ENCODE measurements at places on chromosomes 12 and 14. TPM values are rescaled to one million over a fixed set of nuclear protein-coding genes. Genes with fewer than 3 reads are reported as not detected.

Gene RND1
- 4.2 TPM for total RNA-seq

Gene TMTC2
- 4.5 TPM for total RNA-seq

Gene COX8C
- not detected for total RNA-seq

Gene SLC16A7
- 18.3 TPM for total RNA-seq

Gene NOC4L
- 38.0 TPM for total RNA-seq

Gene ADAMTS20
- not detected for total RNA-seq

Gene PDE3A
- total RNA-seq: not detected

Gene CCDC91
- 18.3 TPM for total RNA-seq

Gene RERG
- not detected for total RNA-seq

Gene PLBD1
- total RNA-seq: not detected

DNA sequence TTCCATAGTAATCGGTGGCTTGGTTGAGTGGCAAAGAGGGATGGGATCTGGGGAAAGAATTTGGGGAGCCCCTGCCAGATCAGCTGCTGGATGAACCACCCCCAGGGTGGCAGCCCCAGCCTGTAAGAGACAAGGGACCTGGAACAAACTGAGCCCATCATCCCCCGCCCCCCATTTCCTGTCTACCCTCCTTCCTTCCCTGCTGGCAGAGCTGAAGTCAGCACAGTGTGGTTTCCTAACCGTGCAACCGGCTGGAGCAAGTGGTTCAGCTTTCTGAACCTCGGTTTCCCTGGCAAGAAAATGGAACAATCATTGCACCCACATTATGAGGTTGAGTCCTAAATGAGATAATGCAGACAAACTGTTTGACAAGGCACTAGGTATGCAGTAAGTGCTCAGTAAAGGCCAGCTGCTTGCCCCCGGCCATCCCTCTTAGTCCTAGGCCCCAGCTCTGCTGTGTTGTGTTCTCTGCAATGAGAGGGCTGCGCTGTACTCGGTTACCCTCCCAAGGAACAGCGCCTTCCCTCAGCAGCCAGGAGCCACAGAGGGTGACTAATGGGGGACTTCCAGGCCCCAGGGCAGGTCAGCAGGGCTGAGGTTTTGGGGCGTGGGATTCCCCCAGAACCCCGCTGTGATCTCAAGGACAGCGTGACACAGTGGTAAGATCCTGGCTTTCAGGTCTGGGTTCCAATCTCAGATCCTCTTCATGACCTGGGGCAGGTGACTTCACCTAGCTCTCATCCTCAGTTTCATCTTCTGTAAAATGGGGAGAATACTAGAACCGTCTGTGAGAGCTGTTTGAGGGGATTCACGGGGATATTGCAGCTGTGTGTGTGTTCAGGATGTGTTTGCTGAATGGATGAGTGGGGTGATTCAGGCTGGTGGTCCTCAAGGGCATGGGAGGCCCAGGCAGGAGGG is 16.5 kb downstream of the SELPLG start:
- no peaks in the 10 kb centered on the region for H3K27me3 ChIP-seq

DNA sequence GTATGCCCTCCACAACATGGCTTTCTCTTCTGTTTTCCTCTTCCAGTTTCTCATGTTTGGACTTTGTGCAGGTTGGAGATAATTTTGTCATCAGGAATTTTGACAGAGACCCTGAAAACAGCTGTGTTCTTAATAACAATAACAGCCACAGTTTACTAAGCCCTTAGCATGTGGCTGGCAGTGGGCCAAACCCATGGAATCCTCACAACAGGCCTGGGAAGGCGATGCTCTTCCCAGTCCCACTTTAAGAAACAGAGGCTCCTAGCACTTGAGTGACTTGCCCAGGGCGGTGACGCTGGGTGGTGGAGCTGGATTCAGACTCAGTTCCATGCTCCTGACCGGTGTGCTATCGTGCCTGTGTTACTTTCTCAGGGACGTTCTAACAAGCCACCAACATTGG is 20.1 kb upstream of the PLEKHG3 start:
- peaks cover 19% of the 10 kb centered on the region for H3K4me1 ChIP-seq
- DNase-seq: no peak
- no peak overlapping the region for H3K4me3 ChIP-seq
- H3K27ac ChIP-seq: no peak overlapping the region
- H3K36me3 ChIP-seq: no peaks in the 10 kb centered on the region
- peaks cover 5% of the 10 kb centered on the region for H3K27me3 ChIP-seq

GRCh38 chr12:51013441-51013840 is 12.7 kb downstream of the SLC11A2 start:
- H3K4me3 ChIP-seq: no peak overlapping the region
- H3K4me1 ChIP-seq: peaks cover 16% of the 10 kb centered on the region
- no peaks in the 10 kb centered on the region for H3K27me3 ChIP-seq
- H3K27ac ChIP-seq: no peak overlapping the region
- peaks cover 3% of the 10 kb centered on the region for H3K36me3 ChIP-seq

GRCh38 chr14:50008562-50008961 is 107.8 kb downstream of the VCPKMT start:
- H3K4me1 ChIP-seq: peaks cover 44% of the 10 kb centered on the region
- H3K36me3 ChIP-seq: peaks cover 36% of the 10 kb centered on the region

DNA sequence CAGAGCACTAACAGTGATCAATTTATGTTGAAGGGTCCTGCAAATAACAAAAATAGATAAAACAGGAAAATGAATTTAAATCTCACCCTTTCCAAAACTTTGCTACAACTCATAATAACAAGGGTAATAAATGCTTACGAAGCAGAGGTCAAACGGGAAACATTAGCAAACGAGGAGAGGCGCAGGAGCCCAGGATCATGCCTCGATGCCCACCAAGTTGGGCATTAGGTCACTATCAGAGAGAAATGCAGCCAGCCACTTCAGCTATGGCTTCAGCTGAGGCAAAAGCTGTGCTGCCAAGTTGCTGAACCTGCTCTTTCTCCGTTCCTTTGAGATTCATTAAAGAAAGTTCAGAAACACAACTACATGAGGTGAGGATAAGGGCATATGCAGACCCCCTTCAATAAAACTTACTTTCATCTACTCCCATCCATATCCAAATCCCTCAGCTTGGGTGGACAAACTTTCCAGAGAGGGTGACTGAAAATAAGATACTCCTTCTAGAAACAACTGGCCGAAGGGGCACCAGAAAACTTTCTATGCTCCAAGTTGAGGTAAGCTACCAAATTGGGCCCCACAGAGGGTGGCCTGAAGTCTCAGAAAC is 7.9 kb downstream of the NKX2-1 start:
- H3K27ac ChIP-seq: no peak overlapping the region
- peaks cover 93% of the 10 kb centered on the region for H3K27me3 ChIP-seq
- peaks cover 4% of the 10 kb centered on the region for H3K36me3 ChIP-seq
- no peak for DNase-seq
- H3K4me3 ChIP-seq: no peak overlapping the region

- H3K4me3 ChIP-seq: peak overlapping the region; percentile 77
- DNase-seq: peak; percentile 78
- H3K27ac ChIP-seq: peak overlapping the region; percentile 98
- H3K36me3 ChIP-seq: peaks cover 42% of the 10 kb centered on the region
- no peaks in the 10 kb centered on the region for H3K27me3 ChIP-seq
Observed at GRCh38 chr12:12715459-12716150, 1.6 kb upstream of the CDKN1B start.

DNA sequence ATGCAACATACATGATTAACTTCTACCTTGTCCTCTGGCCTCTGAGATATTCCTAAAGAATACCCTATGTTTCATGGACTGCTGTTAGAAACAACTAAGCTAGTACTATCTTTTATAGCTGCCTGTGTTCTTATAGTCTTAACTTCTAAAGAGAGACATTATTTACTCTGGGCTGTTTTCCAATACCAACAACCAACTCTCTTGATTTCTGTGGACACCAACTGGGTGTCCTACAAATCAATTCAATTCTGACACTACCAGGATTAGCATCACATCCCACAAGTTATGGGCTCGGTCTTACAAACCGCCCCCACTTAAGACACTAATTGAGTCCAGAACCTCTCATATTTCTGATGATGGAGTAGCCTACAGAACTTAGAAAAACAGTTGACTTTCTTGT is 8.3 kb downstream of the XPOT start:
- peaks cover 50% of the 10 kb centered on the region for H3K36me3 ChIP-seq
- no peak for DNase-seq
- peaks cover 22% of the 10 kb centered on the region for H3K4me1 ChIP-seq
- no peak overlapping the region for H3K27ac ChIP-seq
- H3K27me3 ChIP-seq: no peaks in the 10 kb centered on the region

- no peak overlapping the region for H3K4me3 ChIP-seq
- no peak overlapping the region for H3K27ac ChIP-seq
- H3K27me3 ChIP-seq: no peaks in the 10 kb centered on the region
- H3K4me1 ChIP-seq: peaks cover 10% of the 10 kb centered on the region
- no peak for DNase-seq
Observed at GRCh38 chr14:96911499-96912149, 114.4 kb downstream of the VRK1 start.

GRCh38 chr14:39015964-39016577 is 87.0 kb downstream of the SEC23A start:
- H3K4me1 ChIP-seq: no peaks in the 10 kb centered on the region
- no peaks in the 10 kb centered on the region for H3K27me3 ChIP-seq
- H3K36me3 ChIP-seq: peaks cover 1% of the 10 kb centered on the region
- DNase-seq: no peak
- no peak overlapping the region for H3K4me3 ChIP-seq
- no peak overlapping the region for H3K27ac ChIP-seq

GRCh38 chr12:91910871-91911388 is 234.7 kb downstream of the BTG1 start:
- no peaks in the 10 kb centered on the region for H3K4me1 ChIP-seq
- no peak for DNase-seq
- H3K27me3 ChIP-seq: no peaks in the 10 kb centered on the region
- H3K36me3 ChIP-seq: peaks cover 7% of the 10 kb centered on the region
- H3K27ac ChIP-seq: no peak overlapping the region

DNA sequence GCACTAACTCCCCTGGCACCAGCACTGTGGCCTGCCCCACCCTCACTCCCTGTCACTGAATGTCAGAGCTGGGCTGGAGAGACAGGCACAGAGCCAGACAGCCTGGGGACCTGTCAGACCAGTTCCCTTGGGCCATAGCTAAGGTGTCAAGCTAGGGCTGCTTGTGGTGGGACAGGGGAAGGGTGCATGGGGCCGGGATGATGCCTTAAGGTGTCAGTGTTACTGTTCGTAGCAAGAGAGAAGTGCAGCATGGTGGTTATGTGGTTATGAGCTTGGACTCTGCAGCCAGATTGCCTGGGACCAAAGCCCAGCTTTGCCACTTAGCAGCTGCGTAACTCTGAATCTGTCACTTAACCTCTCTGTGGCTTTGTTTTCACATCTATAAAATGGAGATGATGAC is 3.8 kb downstream of the RAPGEF3 start:
- H3K4me3 ChIP-seq: no peak overlapping the region
- H3K4me1 ChIP-seq: peaks cover 34% of the 10 kb centered on the region
- H3K36me3 ChIP-seq: no peaks in the 10 kb centered on the region

DNA sequence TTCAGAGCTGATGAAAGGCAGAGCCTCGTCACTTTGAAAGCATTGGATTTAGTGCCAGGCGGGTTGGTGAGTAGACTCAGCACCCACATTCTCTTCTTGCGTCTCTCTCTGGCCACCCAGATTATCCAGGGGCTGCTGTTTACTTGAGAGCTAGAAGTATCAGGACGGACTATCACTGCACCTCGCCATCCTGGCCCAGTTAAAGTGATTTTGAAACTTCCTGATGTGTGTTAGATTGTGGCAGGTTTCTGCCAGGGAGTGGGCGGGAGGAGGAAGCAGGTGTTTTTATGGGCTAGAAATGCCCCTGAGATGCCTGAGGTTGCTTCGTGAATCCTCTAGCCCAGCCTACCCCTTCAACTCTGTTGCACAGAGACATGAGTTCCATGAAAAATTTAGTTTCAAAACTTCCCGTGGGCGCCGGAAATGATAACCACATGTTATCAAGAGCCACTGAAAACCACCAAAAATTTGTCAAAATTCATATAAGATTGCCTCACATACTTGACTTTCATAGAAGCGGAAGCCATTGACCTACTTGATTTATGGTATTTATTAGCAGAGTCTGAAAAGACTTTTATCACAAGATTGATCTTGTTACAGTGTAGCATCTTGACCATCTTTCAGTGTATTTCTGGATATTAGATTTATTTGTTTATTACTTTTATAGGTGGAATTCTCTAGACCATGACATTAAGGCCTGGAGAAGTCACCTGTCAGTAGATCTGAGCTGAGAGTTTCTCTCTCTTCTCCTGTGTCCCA is 466.0 kb downstream of the RAD51B start:
- peaks cover 2% of the 10 kb centered on the region for H3K36me3 ChIP-seq
- H3K27me3 ChIP-seq: no peaks in the 10 kb centered on the region
- peak; percentile 62 for DNase-seq
- no peak overlapping the region for H3K4me3 ChIP-seq

- peaks cover 16% of the 10 kb centered on the region for H3K36me3 ChIP-seq
- H3K27ac ChIP-seq: no peak overlapping the region
- no peak overlapping the region for H3K4me3 ChIP-seq
- H3K4me1 ChIP-seq: peaks cover 5% of the 10 kb centered on the region
Observed at GRCh38 chr12:112308652-112309051, 73.6 kb downstream of the HECTD4 start.

DNA sequence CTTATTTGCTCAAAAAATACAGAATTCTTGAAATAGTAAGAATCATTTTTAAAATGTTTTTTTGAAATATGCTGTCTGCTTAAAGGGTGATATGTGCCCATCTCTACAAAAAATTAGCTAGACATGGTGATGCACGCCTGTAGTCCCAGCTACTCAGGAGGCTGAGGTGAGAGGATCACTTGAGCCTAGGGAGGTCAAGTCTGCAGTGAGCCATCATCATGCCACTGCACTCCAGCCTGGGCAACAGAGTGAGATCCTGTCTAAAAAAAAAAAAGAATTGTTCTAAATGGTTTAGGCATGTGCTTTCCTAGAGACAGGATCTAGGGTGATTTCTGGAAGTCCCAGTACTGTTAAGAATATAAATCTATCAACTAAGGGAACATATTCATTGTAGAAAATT is 75.6 kb upstream of the HECTD1 start:
- H3K36me3 ChIP-seq: peaks cover 9% of the 10 kb centered on the region
- no peak overlapping the region for H3K27ac ChIP-seq
- peaks cover 11% of the 10 kb centered on the region for H3K4me1 ChIP-seq
- no peak for DNase-seq
- no peaks in the 10 kb centered on the region for H3K27me3 ChIP-seq

- no peaks in the 10 kb centered on the region for H3K27me3 ChIP-seq
- DNase-seq: no peak
- H3K4me3 ChIP-seq: no peak overlapping the region
- no peaks in the 10 kb centered on the region for H3K36me3 ChIP-seq
- no peaks in the 10 kb centered on the region for H3K4me1 ChIP-seq
- H3K27ac ChIP-seq: no peak overlapping the region
Observed at GRCh38 chr12:18546399-18546798, 191.4 kb downstream of the PLCZ1 start.

- H3K27me3 ChIP-seq: no peaks in the 10 kb centered on the region
- H3K36me3 ChIP-seq: peaks cover 20% of the 10 kb centered on the region
- H3K27ac ChIP-seq: peak overlapping the region; percentile 98
- H3K4me1 ChIP-seq: peaks cover 64% of the 10 kb centered on the region
- H3K4me3 ChIP-seq: peak overlapping the region; percentile 82
- no peak for DNase-seq
Observed at GRCh38 chr12:4829161-4829792, 80.4 kb upstream of the KCNA1 start.

DNA sequence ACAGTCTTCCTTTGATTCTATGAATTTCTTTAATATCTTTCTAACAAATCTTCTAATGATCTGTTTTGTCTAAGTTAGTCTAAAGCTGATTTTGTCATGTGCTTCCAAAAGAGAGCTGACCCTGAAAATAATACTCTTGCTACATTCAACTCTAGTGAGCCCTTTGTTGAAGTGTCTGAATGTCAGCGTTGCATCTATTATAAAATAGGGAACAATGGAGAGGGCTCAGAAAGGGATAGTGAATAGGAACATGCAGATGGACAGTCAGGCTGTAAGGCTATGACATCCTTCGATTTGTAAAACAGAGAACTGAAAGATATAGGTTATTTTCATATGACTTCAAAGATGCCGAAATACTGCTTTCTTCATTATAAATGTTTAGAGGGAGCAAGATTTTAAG is 304.5 kb downstream of the GALC start:
- no peak for DNase-seq
- H3K4me1 ChIP-seq: no peaks in the 10 kb centered on the region
- H3K27ac ChIP-seq: no peak overlapping the region
